Activated CD4-positive, CD25-positive, alpha-beta regulatory T cell treated with anti-CD3 and anti-CD28 coated beads, Interleukin-2, amount 50 U/mL, for 16 hours (primary cell): ENCODE measurements at places on chromosomes 4 and X.

GRCh38 chrX:74383611-74384010 is 37.7 kb upstream of the SLC16A2 start:
- no peak for DNase-seq

DNA sequence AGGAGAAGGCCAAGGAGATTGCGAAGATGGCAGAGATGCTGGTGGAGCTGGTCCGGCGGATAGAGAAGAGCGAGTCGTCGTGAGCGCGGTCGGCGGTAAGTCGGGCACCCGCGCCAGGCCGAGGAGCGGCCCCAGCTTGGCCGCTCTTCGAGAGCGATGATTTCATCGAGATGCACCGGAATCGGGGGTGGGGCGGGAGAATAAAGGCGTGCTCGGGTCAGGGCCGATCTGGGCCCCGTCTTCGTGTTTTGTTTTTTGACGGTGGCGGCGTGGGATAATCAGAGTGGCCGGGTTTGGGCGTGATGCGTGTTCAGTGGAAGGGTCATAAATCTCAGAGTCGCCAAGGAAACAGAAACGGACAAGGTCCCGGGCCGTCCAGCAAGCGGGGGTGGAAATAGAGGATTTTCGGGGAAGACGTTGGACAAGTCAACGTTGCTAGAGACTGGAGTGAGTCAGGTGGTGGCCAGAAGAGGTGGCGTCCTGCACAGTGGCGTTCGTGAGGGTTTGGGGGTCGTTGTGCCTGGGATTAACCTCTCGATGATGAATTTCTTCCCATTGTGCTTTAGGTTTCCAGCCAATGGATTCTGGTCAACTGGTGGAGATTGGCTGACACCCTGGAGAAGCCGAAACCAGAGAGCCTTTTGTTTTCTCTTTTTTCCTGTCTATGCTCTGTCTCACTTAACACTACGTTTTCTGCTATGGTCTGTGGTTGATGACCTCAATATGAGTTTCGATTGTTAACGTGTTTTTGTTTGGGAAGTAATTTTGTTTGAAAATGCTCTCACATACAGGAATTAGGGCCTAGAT is 882 bp downstream of the MRFAP1 start:
- DNase-seq, result no peak

- DNase-seq, result no peak
These were observed 271.8 kb upstream of the ARX start for GRCh38 chrX:25287521-25287920.

GRCh38 chrX:112628288-112628687 is 51.5 kb downstream of the LHFPL1 start:
- DNase-seq, result no peak

DNA sequence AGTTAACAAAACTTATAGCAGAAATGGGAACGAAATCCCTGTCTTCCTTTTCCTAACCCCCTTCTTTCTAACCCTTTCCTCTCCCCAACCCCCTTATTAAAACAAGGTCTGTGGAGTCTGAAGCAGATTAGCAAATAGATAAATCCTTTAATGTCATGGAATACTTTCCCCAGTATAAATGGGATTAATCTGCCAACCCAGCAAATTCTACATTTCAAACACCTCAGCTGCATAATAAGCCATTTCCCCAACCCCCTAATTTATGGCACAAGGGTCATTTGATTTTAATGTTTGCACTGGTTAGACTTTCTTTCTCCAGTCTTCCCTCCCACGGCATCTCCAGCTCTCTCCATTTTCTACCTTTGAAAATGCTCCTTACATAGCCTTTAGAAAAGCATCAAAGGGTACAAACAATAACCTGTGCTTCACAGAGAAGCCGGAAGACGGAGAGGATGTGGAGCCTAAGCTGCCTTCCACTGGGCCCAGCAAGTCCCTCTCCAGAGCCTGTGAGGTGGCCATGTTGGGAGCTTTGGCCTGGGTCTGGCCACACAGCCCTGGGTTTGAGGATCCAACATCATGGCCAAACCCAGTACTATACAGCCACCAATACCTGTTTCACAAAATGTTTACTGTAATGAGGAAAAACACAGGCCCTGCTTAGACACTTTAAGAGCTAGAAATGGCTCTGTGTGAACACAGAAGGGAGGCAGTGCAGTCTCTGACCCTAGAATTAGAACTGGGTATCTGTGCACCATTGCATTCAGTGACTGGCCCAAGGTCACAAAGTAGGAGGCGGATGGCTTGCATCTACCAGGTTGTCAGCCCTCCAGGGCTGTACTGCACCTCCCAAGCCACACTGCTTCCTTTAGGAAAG is 56.9 kb upstream of the SPRY1 start:
- DNase-seq, result no peak

GRCh38 chrX:45347877-45348276 is 147.2 kb upstream of the DIPK2B start:
- no peak for DNase-seq

DNA sequence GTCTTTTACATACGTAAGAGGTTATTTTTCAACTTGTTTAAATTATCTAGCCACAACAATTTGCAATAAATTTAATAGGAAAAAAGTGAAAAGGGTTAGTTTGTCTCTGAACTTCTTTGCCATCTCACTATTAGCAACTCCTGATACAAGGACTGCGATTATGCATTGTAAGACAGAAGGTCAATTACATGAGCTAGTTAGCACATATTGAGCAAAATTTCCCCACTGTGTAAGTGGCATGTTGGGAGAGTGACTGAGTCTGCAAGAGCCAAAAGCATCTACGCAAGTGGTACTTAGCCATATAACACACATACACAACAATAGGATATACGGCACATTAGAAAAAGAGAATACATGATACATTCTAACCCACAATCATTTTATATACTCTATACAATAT is 927.2 kb downstream of the STPG2 start:
- no peak for DNase-seq

DNA sequence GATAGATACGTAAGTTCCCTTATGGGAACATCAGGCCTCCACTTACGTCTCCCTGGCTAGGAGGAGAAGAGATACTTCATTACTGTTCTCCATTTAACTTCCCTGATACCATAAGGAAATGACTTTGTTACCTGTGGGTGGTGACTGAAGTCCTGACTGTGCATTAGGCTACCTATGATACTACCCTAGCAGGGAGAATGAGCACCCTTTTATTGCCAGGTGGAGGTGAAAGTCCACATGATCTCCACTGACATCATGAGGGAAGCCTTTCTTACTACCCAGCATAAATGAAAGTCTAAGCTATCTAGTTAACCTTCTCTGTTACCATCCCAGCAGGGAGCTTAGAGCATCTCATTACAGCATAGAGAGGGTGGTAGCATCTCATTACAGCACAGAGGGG is 24.4 kb upstream of the LAMTOR3 start:
- DNase-seq, result no peak

DNA sequence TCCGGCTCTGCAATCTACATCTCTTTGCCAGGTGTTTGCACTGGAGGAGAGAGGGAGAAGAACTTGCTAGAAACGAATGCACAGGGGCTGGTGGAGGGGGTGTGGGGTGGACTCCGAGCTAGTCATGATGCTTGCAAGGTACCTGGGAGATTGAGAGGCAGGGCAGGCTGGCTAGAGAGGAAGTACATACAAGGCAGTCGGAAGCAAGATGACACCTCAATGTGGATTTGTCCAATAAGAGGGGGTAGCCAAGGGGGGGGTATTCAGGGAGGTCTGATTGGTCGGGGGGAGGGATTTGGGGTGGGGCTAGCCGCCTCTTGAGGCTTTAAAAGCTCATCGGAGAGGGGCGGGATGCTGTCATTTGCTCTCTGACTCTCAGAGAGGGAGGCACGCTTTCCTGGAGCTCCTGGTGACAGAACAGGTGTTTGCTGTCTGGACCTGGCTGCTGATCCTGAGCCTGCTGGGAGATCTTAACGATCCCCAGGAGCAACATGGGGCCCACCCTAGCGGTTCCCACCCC is at the start of gene GPR50:
GPR50 (plus strand) TSS at position 354 of the 520 bp plus-strand sequence; CDS start at position 492, 138 bp downstream.
- no peak for DNase-seq

GRCh38 chr4:69749771-69750170 is 10.6 kb downstream of the SULT1B1 start:
- DNase-seq, result no peak
